ENCODE measurements at places on chromosomes 13 and 19.

DNA sequence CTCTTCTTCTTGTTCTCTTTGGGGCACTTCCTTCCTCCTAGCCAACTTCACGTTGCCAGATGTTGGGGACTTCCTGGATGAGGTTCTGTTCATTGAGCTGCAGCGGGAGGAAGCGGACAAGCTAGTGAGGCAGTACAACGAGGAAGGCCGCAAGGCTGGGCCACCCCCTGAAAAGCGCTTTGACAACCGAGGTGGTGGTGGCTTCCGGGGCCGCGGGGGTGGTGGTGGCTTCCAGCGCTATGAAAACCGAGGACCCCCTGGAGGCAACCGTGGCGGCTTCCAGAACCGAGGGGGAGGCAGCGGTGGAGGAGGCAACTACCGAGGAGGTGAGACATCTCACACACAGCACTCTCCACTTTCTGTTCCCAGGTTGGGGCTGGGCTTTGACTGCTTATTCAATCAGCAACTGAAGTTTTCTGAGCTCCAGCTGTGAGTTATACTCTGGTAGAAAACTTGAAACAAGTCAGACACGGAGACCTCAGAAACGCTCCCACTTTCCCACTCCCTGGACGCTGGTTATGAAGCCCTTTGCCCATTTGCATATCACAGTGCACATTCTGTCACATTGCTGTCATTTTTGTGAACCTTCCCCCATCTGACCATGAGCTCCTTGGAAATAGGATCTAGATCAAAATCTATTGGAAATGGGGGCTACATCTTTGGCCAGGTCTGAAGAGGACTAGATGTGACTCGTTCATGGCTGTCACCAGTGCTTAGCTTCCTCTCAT lies 7.2 kb upstream of the CCDC97 start:
- no peak for DNase-seq

DNA sequence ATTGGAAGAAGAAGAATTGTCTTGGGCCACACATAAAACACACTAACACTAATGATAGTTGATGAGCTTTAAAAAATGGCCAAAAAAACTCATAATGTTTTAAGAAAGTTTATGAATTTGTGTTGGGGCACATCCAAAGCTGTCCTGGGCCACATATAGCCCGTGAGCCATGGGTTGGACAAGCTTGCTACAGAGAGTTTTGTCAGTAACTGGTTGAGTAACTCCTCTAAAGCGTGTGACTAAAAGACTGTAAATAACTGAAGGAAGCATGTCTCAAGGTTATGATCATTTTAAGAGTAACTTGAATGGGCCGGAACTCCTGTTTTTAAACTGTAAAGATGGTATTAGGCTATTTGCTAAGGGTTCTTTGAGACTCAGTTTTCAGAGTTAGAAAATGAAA lies 118.0 kb downstream of the KL start:
- DNase-seq: no peak

GRCh38 chr13:112785483-112785856 lies 95.6 kb downstream of the ATP11A start:
- DNase-seq: no peak

DNA sequence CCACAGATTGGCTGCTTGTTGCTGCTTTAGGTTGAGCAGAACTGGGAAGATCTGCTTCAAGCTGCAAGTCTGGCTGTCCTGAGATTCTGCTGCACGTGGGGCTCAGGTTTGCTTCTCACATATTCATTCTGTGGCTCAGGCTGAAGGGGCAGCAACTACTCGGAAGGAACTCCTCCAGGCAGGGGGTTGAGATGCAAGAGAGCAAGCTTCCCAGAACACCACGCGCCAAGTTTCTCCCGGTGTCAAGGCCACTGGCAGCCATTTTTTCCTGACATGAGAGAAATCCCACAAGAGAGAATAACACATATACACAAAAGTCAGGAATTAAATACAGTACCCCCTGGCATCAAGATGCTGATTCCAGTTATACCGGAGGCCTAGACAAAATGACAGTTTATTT lies 887.6 kb upstream of the SLC10A2 start:
- no peak for DNase-seq

- DNase-seq: no peak
Measured at GRCh38 chr19:8036434-8037099, 16.0 kb upstream of the CCL25 start.

DNA sequence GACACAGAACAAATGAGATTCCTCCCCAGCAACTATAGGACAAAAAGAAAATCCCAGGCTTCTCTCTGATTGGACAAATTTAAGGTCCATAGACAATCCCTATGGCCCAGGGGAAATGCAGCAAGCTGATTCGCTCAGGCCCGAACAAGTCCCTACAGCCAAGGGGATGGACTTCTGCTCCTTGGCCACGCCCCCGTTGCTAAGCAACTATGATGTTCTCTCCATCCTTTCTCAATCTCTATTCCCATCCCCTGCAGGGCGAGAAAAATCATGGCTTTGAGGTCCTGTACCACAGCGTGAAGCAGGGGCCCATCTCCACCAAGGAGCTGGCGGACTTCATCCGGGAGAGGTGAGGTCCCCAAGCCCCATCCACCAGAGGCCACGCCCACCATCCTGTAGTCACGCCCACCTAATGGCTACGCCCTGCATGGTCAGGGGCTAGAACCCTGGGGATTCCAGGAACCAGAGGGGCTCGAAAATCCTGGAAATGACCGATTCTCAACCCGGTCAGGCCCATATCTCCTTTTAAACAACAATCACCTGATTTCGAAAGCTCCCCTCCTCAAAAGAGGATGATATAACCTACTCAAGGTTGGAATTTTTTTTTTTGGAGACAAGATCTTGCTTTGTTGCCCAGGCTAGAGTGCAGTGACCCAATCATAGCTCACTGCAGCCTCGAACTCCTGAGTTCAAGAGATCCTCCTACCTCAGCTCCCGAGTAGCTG lies 11.4 kb downstream of the FCHO1 start:
- peak; percentile 60 for DNase-seq

- DNase-seq: peak; percentile 26
Measured at GRCh38 chr19:3098515-3099346, 4.6 kb downstream of the GNA11 start.

DNA sequence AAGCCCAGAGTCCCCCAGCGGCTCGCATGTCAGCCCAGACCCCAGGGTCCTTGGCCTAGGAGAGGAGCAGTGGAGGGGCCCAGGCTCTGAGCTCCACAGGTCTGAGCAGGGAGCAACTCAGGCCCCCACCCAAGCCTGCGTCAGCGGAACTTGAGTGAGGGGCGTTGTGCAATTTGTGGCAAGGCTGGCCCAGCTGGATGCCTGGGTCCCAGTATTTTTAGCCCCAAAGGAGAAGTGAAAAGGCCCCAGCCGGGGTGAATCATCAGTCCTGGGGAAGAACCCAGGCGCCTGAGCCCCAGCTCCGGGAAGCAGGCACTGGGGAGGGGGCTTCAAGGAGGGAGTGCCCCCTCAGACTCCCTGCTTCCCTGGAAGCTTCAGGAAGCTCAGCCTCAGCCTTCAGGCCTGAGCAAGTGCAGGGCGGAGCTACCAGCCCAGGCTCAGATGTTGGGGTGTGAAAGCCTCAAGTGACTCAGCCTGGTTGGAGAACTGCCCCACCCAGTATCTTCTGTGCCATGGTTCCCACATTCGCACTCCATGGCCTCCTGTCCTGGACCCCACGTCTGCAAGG lies 7.2 kb downstream of the MED29 start:
- DNase-seq: no peak

GRCh38 chr13:92221916-92222315 lies 823.5 kb downstream of the GPC5 start:
- DNase-seq: no peak

DNA sequence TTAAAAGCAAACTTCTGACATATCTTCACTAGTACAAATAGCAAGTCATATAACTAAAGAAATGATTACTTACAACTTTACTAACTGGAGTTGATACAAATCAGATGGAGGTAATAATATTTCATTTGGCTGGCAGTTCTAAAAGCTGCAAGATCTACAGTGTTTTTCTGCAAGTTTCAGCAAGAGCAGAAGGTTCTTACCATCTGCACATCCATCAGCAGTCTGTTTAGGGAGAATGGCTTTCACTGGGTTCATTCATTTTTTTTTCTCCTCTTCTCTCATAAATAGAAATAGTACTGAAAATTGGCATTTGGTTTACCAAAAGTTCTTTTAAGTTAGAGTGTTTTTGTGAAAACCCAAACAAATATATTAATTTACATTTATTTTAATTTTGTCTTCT lies 3.1 kb upstream of the SHISA2 start:
- DNase-seq: no peak

DNA sequence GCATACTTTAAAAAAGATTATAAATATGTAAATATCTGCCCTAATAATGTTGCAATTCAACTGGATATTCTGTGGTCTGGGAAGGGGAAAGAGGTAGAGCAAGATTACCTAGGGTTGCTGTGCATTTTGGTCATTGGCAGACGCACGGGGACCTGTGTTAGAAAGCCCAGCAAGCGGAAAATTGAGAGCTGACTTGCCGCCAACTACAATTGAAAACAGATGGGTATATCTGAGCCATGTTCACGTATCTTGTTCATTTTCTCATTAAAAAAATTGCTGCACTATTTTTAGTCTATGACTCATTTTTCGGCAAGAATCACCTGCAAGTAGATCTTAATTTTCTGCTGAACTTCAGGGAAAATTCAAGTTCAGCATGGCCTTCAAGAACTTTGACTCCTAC lies 308.5 kb upstream of the TMTC4 start:
- DNase-seq: no peak

- DNase-seq: no peak
Measured at GRCh38 chr13:28337166-28338005, 157.5 kb downstream of the FLT1 start.
